SK-N-DZ (cell line): ENCODE measurements at places on chromosomes 3 and 15.

DNA sequence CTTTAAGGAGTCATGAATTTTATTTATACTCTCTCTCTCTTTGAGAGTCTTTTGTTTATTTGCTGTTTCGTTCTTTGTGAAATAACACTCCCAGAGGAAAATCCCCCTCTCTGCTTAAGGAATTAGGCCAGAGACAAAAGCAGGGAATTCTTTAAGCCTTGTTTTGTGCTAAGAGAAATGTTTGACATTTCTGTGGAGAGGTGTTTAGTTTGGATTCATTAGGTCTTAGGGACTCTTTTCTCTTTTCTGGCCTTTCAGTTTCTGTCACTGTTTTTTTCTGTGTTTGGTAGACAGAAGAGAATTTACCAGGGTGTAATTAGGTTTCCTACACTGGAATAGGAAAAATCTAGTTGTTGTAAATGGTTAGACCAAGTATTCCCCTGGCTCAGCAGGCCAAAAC lies 241.8 kb upstream of the NR2F2 start:
- DNase-seq = no peak

DNA sequence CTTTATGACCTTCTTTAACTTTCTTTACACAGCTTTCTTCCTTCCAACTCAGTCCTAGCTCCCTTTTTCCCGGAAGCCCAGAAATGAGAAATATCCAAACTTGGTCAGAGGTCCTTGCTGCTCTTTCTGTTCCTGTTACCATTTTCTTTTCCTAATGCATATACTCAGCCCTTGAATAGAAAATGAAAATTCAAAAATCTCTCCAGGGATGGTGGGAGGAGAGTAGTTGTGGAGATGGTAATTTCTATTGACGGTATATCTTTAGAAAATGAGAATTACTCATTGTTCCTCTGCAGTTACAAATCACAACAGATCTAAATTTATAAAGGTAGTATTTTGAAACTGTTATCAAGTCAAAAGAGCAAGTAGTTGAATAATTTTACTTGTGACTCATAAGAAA lies 255.1 kb downstream of the NEK10 start:
- DNase-seq = no peak

DNA sequence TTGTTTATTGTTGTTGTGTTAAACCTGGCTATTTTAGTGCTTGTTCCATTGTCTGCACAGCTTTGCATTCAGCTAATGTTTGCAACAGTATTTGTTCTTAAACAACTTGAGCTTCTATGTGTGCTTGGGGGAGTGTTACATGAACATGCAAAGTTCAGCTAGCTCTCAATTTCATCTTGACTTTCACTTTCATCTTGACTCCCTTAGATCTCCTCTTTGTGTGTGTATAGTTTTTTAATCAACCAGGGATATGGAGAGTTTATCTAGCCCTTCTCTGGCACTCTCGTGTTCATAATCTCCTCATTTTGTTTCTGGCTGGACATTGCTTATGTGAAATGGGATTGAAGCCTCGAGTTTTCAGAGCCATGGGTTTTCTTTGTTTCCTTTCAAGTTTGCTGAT lies 212.4 kb upstream of the ZBTB20 start:
- DNase-seq = no peak

DNA sequence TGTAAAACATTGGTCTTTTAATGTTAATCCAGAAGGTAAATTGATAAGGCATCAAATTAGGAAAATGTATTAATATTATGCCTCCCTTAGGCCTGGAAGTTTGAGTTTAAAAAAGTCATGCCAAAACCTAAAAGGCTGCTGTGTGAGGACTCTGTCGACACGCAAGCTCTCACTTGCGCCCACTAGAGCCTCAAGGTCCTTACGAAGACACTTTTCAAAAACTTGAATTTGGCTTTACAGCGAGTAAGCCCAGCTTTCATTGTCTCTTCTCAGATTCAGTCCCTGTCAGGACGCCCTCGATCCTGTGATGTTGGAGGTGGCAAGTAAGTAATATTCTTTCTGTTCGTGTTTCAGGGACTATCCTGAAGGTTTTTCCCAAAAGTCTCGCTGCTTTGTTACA lies 89.7 kb downstream of the CRTC3 start:
- DNase-seq = no peak

DNA sequence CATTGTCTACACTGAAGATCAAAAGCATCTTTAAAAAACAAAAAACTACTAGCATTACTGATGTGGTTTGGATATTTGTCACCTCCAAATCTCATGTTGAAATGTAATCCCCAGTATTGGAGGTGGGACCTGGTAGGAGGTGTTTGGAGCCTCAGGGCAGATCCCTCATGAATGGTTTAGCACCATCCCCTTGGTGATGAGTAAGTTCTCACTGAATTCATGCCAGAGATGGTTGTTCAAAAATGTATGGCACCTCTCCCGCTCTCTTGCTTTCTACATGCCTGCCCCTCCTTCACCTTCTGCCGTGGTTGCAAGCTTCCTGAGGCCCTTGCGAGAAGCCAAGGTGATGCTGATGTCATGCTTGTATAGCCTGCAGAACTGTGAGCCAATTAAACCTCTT lies 136.6 kb upstream of the FHIT start:
- no peak for DNase-seq

DNA sequence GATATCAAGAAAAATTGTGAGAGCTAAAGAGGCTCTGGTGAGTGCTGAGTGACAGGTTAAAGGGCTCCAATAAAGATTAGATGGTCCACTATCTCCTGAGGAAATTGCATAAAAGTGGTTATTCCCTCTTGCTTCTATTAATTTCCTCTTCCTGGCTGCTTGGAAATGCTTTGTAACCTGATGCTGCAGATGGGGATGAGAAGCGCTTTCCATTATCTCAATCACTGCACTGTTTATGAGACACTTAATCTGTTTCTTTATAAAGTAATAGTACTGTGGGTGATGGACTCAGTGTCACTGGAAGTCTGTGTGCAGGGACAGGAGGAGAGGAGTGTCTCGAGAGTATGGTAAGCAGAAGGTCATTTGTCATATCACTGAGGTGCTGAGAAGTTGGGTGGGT lies 305.3 kb downstream of the EPHB1 start:
- DNase-seq = no peak

- no peak for DNase-seq
Measured at GRCh38 chr15:50302581-50302980, 37.1 kb upstream of the HDC start.

GRCh38 chr15:66715181-66715624 lies 13.2 kb downstream of the SMAD6 start:
- no peak for DNase-seq

DNA sequence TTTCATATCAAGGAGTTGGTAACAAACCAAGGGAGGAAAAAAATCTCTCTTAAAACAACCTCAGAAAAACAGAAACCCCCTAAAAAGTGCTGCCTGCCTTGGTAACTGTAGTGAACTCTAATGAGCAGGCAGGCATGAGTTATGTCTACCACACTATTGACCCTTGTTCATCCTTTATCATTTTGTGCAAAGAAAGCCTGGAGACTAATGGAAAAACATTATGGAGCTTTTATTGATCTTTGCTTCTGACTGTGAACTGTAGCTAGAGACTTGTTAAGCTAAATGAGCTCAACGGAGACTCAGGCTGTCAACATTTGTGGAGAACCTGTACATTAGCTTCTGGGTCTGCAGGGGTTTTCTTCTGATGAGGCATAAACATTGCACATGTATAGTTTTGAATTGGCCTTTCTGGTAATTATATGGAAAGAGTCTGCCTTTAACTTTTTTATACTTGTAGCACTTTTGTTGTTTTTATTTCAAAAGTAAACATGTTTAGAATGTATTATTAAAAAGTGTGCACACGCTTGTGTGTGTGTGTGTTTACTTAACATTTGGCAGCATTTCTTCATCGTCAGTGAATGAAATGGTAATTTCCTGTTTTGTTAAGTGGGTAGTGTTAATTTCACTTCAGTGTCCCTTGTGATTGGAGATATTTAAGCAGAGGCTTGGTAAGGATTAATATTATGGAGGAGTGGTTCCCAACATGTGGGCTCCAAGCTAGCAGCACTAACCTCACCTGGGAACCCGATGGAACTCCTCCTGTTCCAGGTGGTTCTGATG lies 15.9 kb upstream of the SPTSSB start:
- DNase-seq = no peak

- DNase-seq = peak; percentile 48
Measured at GRCh38 chr3:133930341-133930933, 34.8 kb upstream of the RAB6B start.

GRCh38 chr3:174862666-174863065 lies 3.5 kb downstream of the NAALADL2 start:
- DNase-seq = no peak

- no peak for DNase-seq
Measured at GRCh38 chr15:91116113-91117067, 16.3 kb downstream of the SV2B start.

- no peak for DNase-seq
Measured at GRCh38 chr3:107430214-107430995, 53.2 kb downstream of the CCDC54 start.

GRCh38 chr3:188280627-188281026 lies 126.7 kb downstream of the LPP start:
- DNase-seq = no peak

DNA sequence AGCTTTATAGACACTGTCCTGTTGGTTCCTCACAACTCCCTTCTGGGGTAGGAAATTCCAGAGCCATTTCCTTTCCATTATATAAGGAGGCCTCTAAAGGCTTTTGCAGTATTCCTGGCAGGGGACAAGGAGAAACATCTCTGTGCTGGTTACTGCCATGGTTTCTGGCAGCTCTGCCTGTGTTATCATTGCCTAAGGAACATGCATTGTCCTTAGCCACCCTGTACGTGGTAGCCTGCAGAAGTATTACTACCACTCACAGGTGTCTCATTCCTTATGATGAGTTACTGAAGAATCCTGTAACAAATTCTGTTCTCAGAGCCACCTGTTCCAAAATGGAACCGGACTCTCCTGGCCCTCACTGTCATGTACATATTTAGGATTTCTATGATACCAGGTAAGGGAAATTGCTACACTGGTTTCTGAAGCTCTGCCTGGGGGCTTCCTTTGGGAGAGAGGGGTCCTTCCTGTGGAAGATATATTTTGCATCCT lies 58.0 kb downstream of the UMPS start:
- DNase-seq = no peak

GRCh38 chr3:46699676-46700523 lies 1.3 kb upstream of the TMIE start:
- DNase-seq = no peak

DNA sequence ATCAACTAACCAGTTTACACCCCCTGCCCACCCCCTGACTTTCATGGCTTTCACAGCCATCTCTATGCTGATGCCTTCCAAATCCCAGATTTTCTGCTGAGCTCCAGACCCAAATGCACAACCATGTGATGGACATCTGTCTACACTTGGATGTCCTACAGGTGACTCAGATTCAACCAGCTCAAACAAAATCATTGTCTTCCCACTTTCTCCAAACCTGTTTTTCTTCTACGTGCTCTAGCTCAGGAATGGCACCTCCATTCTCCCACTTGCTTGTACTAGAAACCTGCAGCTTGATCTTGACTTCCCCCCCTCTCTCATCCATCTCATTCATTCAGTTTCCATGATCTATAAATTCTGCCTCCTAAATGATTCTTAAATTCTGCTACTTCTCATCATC lies 34.1 kb upstream of the RARRES1 start:
- no peak for DNase-seq

DNA sequence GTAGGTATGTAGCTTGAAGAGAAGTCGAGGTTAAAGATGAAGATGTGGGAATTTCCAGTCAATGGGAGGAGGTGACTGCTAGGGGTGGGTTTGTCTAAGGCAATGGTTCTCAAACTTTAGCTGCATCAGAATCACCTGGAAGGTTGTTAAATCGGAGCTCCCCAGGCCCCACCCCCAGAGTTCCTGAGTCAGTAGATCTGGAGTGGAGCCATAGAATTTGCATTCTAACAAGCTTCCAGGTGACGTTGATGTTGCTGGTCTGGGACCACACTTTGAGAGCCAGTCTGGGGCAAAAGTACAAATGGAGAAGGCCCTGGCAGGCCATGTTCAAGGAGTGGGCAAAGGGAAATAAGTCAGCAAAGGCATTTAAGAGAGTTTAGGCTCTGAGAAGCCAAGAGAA lies 69.1 kb downstream of the CMTM8 start:
- no peak for DNase-seq

- DNase-seq = no peak
Measured at GRCh38 chr3:42177801-42178150, 86.6 kb downstream of the TRAK1 start.

GRCh38 chr3:152379415-152380042 lies 110.8 kb downstream of the MBNL1 start:
- no peak for DNase-seq

DNA sequence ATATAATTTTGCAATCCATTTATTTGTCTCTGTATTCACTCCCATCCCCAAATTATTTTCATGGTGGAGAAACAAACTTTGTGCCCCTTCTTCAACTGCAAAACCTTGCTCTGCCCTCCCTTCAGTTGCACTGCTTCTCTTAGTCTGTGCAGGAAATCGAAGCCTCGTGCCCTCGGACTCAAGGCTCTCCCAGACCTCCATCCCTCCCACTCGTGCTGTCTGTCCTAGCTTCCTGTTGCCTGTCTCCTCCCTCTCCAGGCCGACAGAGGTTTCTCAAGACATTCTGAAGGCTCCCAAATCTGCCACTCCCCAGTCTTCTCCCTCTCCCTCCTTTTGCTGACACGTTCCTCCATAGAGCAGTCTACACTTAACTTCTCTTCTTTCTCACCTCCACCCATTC lies 177.6 kb downstream of the PDZRN3 start:
- no peak for DNase-seq

- DNase-seq = no peak
Measured at GRCh38 chr3:85571835-85572234, 613.0 kb downstream of the CADM2 start.

DNA sequence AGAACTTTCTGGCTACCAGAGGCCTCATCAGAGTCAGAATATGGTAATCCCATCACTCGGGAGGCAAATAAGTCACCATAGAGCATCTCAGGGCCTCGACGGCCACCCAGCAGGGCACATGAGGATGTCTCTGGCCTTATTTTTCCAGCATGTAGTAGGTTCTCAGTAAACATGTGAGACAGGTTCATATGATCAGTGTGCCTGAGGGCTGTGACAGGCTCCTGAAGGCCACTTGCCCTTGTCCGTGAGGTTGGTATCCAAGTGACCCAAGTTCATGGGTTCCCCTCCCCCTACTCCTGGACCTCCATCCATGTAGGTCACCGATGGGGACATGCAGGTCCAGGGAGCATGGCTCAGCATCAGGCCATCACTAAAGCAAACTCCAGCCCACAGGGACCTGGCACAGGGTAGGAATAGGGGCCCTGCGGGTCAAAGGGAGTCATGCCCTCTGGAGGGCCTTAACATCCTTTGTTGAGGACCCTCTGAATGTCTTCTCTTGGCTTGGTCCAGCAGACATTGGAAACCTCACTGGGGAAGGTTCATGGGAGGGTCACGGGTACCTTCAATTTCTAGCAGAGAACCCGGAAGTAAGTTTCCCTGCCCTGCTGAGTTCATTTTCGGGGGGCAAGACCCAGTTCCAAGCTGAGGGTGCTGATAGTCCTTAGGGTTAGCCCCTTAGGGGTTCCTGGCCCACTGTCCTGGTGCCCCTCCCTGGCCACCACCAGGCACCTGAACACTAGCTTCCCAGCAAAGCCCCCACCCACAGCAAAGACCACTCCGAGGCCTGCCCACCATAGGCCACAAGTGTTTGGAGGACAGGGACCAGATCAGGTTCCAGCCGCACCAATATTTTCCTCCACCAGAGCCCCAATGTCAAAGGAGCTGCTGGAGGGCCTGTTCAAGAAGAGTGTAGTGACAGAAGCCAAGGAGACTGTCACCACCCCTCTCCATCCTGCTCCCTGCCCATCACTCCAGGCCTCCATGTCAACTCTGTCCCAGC lies 61.1 kb downstream of the ZNF445 start:
- no peak for DNase-seq
